ENCODE measurements at places on chromosomes 1 and 21.

GRCh38 chr1:116854716-116855115 lies 55.0 kb upstream of the PTGFRN start:
- DNase-seq: no peak

DNA sequence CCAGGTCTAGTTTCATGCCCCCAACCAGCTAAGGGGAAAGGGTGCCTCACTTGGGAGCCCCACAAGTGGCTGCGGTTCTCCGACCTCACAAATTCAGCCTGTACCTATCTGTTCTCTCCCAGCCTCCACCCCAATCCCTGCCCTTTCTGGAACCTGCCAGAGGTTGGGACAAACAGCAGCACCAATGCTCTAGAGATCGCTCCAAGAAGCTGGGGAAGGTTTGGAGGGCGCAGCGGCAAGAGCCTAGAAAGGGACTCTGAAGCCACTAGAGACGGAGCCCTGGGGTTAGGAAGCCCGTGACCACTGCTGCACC lies 243.4 kb upstream of the VAMP3 start:
- no peak for DNase-seq

DNA sequence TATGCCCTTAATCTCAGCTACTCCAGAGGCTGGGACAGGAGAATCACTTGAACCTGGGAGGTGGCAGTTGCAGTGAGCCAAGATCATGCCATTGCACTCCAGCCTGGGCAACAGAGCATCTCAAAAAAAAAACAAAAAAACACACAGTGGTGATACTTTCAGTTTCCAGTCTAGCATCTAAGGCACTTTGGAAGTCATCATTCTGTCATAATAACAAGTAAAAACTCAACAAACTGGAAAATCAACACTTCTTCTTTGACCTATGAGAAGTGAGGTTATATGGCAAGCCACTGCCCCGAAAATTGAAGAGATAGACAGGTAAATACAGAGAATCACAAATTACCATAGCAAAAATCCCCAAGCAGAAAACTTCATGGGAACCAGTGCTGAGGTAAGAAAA lies 51.9 kb downstream of the IL12RB2 start:
- DNase-seq: no peak

- peak; percentile 15 for DNase-seq
Observed at GRCh38 chr1:154476791-154477190, 25.2 kb upstream of the TDRD10 start.

- no peak for DNase-seq
Observed at GRCh38 chr1:219858980-219859379, 69.4 kb downstream of the SLC30A10 start.

DNA sequence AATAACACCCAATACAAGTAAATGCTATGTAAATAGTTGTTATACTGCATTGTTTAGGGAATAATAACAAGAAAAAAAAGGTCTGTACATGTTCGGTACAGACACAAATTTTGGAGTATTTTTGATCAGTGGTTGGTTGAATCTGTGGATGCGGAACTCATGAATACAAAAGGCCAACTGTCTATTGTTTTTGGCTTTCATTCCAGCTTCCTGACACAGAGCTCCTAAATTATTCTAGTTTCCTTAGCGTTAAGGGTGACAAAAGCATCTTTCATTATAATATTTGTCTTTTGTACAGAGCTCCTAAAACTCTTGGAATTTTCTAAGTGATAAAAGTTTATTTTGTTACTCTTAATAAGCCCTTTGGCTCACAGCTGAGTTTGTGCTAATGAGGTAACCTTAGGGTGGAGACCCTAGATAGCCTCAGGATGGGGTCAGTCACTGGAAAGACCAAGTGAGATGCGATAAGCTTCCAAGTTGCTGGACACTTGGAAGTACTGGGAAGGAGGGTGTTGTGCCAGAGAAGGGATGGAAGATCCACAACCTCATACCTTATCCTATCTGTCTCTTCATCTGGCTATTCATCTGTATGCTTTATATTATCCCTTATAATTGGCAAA lies 57.4 kb upstream of the PRRC2C start:
- DNase-seq: no peak
